ENCODE measurements at places on chromosomes 3 and 15. TPM values are rescaled to one million over a fixed set of nuclear protein-coding genes. Genes with fewer than 3 reads are reported as not detected.

DNA sequence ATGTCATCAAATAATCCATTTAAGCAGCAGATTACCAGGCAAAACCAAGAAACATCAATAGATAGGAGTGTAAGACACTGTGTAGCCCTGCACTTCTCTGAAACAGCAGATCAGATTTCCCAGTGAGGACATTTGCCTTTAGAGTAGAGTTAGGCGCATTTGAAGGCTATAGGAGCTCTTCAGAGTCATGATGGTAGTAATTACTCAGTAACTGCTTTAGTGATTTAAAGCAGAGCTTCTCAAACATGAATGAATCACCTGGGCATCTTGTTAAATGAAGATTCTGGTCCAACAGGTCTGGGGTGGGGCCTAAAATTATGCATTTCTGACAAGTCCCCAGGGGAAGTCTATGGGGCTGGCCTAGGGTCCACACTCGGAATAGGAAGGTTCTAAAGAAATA, 36.9 kb downstream of the THRB start:
- DNase-seq = no peak

DNA sequence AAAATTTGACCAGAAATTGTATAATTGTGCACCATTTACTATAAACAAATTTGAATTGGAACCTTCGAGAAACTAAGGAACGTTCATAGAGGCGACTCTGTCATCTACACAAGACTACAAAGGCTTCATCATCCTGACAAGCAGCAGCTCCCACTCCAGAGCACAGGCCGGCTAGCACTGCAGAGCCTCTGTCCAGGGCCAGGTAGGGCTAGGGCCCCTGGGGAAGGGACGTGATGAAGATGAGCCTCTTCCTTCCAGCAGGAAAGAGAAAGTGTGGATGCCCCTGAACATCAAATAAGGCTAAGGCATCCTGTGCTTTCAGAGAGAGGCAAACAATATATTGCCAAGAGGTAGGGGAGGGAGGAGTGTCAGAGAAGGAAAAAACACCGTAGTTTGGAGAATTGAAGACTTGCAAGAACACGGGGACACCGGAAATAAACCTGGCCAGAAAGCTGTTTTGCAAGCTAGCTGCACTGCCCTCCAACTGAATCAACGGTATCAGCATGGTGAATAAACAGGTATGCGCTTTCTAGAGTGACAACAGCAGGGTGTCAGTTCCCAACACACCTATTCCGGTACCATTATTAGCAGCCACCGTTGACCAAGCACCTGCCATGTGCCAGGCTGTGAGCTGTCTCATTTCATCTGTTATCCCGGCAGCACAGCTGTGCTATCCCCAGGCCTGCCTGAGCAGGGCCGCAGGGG, 12.4 kb downstream of the XXYLT1 start:
- no peak for DNase-seq

- DNase-seq = no peak
These were observed 1.5 kb downstream of the CHST14 start for GRCh38 chr15:40472171-40472727.

The EXD1 gene
- 0.51 TPM for total RNA-seq

The GRM7 gene
- 0.66 TPM for total RNA-seq

- DNase-seq = no peak
These were observed 46.9 kb upstream of the TMEM158 start for GRCh38 chr3:45272828-45273470.

GRCh38 chr3:192706272-192706671, 21.1 kb downstream of the FGF12 start:
- no peak for DNase-seq

GRCh38 chr15:72271221-72271620, 1.1 kb downstream of the PARP6 start:
- DNase-seq = no peak
